ENCODE measurements at places on chromosomes 3 and 15. TPM values are rescaled to one million over a fixed set of nuclear protein-coding genes. Genes with fewer than 3 reads are reported as not detected.

The CYP8B1 gene
- not detected for total RNA-seq

The MOBP gene
- 0.41 TPM for total RNA-seq

The NAALADL2 gene
- 3.3 TPM for total RNA-seq

The EXD1 gene
- not detected for total RNA-seq

The ADAM10 gene
- total RNA-seq: 254 TPM

The P2RY14 gene
- not detected for total RNA-seq

The CLDN18 gene
- not detected for total RNA-seq

The C3orf80 gene
- total RNA-seq: 13.7 TPM

The SLC9A9 gene
- 1.5 TPM for total RNA-seq

The POLQ gene
- 1.3 TPM for total RNA-seq

GRCh38 chr3:162534431-162534830 lies 1037.8 kb downstream of the OTOL1 start:
- DNase-seq: no peak

- no peak for DNase-seq
These were observed 88.8 kb upstream of the HES1 start for GRCh38 chr3:194046995-194047645.

DNA sequence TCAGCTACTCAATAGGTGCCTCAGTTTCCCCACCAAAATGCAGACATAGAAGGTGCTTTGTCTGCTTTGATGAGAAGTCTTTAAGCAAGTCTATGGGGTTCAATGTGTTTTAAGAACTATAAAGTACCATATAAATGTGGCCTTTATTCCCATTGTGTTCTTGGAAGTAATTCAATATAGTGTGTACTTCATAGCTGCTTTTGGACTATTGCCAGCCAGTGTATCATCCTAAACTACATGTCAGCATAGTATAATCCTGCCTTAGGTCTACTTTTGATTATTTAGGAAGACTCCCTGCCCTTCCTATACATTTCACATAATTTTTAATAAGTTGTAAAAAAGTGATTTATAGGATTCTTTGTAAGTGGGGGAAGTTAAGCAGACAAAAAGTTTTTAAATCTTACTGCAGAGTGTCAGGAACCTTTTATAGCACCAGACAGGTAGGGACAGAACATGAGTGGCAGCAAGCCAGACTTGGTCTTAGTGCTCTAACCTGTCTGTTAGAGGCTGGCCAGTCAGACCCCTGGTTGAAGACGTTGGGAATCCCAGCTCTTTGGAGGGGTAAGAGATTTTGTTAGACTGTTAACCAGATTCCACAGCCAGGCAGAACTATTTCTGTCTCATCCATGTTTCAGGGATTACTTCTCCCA lies 48.4 kb downstream of the MLH1 start:
- no peak for DNase-seq

DNA sequence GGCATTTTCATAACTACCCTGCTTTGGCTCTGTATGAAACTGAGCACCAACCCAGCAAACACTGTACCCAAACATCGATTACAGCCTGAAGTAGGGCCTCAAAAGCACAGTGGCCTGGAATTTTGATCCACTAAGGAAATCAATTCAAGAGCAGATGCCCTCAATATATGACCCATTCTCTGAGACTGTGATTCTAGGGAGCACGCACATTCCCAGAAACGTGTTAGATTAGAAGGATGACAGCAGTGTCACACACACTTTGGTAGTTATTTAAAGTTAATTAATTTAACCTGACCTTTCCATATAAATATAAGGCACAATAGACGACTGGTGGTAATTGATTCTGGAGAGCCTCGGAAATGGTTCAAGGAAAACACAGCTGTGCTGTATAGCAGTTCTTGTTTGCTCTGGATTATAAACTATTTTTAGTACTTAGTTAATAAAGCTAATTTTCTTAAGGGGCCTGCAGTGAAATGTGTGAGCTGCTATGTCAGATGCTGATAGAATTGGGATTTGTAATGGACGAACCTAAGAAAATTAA lies 126.3 kb upstream of the ZNF385D start:
- no peak for DNase-seq

- no peak for DNase-seq
These were observed 27.8 kb upstream of the IGF2BP2 start for GRCh38 chr3:185852635-185853034.

- peak; percentile 23 for DNase-seq
These were observed 75.2 kb upstream of the HERC1 start for GRCh38 chr15:63908991-63909390.

DNA sequence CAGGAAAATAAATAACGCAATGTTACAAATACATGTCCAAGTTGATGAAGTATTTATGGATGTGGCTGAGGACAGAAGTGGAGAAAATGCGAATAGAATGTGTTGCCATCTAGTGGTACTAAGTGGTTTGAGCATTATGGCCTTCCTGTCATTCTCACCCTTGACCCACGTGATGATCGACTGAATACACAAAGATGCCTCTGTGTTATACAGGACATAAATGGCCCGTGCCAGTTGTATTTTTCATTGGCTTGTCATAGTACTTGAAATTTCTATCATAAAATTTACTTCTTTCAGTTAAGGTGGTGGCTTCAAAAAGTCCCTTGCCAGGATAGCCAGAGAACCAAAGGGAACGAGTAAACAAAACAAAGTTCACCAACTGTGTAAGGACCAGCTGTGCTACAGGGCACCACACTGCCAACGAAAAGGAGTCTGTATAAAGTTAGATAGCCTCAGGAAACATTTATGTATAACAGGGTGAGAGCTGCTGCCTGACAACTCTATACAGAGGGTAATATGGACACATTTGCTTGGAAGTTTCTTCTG lies 103.7 kb downstream of the MYH15 start:
- DNase-seq: peak; percentile 22

DNA sequence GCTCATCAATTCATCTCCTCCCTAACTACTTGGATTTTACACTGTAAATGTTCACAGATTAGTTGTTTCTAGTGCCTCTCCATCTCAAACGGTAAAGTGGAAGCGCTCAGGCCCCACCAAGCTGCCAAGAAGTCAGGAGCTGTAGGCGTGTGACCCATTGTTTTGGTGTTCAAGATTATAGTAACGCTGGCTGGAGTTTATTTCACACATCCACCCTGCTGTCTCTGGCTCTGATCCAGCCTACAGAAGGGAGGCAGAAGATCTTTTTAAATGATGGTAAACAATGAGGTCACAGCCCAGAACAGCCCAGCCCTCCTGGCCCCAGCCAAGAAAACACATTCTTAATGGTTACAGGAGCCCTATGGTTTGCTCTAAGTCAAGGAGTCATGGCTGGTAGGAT lies 25.7 kb upstream of the GALNT15 start:
- peak; percentile 93 for DNase-seq

Data from astrocyte (in vitro differentiated cells and primary cell).